Activated CD4-positive, alpha-beta T cell treated with anti-CD3 and anti-CD28 coated beads, Interleukin-2, amount 50 U/mL, for 4 hours (primary cell): ENCODE measurements at places on chromosomes 5 and 9.

- DNase-seq, result no peak
Measured at GRCh38 chr5:160445132-160445531, 23.5 kb downstream of the PTTG1 start.

- DNase-seq, result no peak
Measured at GRCh38 chr5:61966997-61967396, 339.0 kb upstream of the KIF2A start.

- DNase-seq, result no peak
Measured at GRCh38 chr5:103745353-103746065, 182.9 kb upstream of the NUDT12 start.

DNA sequence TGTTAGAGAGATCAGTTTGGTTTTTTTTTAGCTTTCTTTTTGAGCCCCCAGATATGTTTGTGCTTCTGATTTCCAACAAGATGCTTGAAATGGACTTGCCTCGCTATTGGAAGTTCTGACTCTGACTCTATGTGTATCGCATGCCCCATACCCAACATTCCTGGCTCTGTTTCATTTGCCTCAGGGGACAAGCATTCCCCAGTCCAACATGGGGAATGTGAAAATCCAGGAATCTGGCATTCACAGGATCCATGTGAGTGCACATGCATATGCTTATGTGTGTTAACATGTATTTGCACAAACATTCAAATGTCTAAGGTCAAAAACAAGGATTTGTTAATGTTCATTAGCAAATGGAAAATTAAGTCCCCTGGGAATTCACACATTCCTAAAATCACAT is 233.9 kb downstream of the TLR4 start:
- no peak for DNase-seq

- no peak for DNase-seq
Measured at GRCh38 chr5:154944716-154945115, 3.8 kb downstream of the MRPL22 start.
